ENCODE measurements at places on chromosomes 1 and 21.

DNA sequence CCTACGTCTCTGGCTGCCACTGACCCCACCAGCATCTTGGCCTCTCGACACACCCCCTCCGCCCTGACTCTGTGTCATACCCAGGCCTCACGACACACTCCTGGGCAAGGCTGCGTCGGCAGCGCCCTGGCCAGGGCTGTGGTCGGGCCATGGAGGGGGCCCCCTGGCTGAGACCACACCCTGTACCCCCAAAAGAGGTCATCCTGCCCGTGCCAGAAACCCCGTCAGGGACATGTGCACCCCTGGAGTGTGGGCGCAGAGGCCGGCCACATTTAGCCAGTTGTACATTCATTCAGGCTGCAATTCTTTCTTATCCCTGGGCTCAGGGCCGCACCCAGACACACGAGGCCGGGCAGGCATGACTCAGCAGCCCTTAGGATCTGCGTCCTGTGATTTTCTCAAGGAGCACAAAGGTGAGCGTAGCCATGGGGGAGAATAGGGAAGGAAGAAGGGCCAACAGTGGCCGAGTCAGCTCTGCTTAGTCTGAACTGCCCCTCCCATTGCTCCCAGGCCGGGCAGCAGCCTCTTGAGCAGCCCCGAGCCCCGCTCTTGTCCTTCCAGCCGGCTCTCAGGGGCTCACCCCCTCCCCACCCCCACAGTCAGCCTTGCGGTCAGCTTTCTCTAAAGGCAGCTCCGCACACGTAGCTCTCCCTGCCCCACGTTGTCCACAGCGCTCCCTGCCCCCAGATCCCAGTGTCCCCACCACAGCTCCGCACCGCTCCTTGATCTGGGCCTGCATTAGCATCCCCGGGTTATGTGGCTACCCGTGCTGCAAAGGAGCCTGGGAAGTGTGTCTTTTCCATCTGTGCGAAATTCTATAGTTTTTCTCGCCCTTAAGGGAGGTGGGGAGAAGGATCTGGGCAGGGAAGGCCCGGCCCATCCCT, 7.9 kb downstream of the CSTB start:
- DNase-seq: no peak

GRCh38 chr1:57461405-57461804, 37.5 kb upstream of the DAB1 start:
- no peak for DNase-seq

GRCh38 chr1:59359325-59359724, 62.4 kb downstream of the FGGY start:
- DNase-seq: no peak

DNA sequence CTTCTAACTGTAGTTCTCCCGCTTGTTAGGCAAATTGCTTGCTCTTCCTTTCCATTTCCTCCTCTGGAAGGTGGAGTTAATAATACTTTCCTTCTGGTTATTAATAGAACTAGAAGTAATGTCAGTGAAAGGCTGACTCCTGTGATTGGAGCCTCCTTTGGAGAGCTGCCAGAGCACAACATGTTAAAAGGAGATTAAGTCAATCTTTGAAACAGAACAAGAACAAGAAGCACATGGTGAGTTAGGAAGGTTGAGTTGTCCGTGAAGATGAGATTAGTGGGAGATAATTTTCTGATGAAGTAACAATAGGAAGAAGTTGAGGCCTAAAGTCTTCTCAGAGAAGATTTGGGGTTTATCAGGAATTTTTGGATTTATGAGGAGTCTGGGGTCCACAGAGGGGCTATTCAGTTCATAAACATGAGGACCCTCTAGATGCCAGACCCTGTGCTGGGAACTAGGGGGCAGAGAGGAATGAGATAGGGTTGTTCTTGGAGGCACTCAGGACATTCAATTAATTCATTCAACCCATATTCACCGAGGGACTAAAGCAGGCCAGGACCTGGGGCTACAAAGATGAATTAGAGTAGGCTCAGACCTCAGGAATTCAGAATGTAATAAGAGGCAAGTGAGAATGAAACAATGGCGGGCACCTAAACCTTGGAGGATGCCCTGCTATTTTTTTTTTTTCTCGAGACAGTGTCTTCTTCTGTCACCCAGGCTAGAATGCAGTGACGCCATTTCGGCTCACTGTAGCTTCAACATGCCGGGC, 40.7 kb upstream of the DHCR24 start:
- DNase-seq: no peak

DNA sequence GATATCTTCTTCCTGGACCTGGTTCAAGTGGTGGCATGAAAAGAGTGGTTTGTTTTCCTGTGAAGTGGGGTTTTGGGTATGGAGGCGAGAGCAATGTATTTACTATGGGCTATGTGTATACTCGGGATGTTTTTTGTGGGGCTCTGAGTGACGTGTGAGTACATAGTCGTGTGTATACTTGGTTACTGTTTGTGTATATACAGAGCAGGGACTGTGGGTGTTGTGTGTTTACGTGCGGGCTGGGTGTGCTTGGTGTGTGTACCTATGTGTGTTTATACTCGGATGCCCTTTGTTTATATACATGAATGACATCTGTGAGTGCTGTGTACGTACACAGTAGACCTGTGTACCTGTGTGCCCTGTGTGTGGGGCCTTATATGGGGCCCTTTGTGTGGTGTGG, 50.0 kb downstream of the YARS1 start:
- DNase-seq: no peak
